Caco-2 (cell line): ENCODE measurements at places on chromosomes 1 and 21. TPM values are rescaled to one million over a fixed set of nuclear protein-coding genes. Genes with fewer than 3 reads are reported as not detected.

Gene ZNF593OS
- 0.45 TPM in 1 of 2 replicates, not detected in the other for total RNA-seq

Gene FAM72B
- total RNA-seq = 0.27 and 0.67 TPM in 2 replicates

Gene CD53
- not detected in 2 replicates for total RNA-seq

Gene RGS18
- not detected in 2 replicates for total RNA-seq

Gene ITGB2
- 0.48 and 1.1 TPM in 2 replicates for total RNA-seq

Gene PACC1
- total RNA-seq = 15.6 and 15.7 TPM in 2 replicates

Gene KCNN3
- 0.05 TPM in 1 of 2 replicates, not detected in the other for total RNA-seq

GRCh38 chr1:79193211-79194079, 186.9 kb upstream of the ADGRL4 start:
- DNase-seq = no peak

DNA sequence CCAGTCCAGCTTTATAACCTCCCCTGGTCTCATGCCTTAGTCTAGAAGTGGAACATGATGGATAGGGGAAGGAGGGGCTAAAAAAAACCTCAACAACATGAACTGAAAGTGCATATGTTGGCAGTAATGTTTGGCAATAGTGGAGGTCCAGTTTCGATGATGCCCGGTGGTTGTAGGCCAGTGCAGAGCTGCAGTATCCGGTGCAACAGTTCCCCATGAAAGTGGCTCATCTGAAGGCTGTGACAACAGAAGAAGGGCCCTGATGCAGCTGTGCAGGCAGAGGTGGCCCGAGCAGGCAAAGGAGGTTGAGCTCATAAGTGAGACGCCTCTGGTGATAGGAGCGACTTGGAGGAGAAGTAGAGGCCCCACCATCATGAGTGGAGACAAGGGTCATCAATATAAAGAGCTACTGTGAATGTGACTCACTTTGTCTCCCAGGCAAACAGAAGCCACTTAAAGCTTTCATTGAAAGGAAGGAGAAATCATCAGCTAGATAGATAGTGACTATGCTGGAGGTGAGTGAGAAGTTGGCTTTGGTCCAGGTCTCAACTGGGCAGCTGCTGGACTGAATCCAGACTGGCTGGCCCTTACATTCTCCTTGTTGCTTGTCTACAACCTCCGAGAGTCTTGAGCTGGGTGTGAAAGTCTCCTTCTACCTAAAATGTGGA, 10.2 kb upstream of the CREG1 start:
- DNase-seq = no peak

DNA sequence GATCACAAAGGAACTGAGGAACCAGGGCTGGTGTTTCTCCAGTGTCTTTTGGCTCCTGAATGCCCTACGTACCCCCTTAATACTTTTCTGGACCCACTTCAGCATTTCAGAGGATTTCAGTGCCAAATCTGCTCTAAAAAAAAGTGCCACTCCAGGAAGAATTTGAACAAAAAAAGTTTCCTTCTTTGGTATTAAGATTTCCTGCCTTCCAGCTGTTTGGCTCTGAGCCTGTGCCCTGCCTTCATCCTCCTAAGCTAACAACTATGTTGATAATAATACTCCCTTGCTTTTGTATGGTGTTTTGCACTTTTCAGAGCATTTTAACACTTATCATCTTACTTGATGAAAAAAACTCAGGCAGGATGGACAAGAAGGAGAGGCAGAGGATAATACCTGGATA, 11.0 kb upstream of the RIMS3 start:
- DNase-seq = no peak

GRCh38 chr1:203769505-203770343, 4.7 kb downstream of the LAX1 start:
- peak; percentile 28 for DNase-seq

GRCh38 chr1:43868741-43869067, 64.9 kb upstream of the ARTN start:
- no peak for DNase-seq

- no peak for DNase-seq
Observed at GRCh38 chr1:94084085-94084484, 36.9 kb downstream of the ABCA4 start.

DNA sequence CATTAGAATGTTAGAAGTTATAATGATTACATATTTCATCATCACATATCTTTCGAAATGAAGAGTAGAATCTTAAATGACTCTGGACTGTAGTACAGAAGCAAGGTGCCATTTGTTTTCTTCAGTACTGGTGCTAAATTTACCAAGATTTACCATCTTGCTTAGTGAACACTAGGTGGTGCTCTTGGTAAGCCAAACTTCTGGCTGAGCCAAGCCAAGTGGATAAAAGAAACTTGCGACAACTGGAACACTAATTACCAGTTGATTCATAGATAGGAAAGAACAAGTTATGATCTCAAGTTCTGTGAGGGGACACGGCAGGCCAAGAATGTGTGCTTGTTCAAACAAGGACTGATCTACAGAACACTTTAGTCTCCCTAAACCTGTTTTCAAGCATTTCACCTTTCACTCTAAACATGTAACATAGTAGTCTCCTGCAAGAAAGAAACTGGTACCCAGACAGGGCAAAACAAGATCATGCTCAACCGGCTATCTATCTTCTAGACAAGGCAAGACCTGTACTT, 19.8 kb downstream of the SPRTN start:
- DNase-seq = no peak

DNA sequence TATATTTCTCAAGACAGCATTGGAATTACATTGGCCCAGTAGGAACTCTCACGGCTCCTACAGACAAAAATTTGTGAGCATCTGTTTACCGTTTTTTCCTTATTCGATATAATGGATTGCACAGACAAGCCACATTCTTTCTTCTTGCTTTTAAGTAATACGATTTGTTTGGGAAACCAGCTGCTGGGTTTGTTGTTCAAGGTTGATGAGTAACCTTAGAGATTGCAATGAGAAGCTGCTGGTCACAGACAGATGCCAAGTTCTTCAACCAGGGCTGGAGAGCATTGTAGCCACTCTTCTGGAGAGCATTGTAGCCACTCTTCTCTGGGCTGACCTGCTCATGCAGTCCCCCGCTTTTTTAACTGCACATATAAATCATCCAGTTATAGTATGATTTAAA, 1.4 kb upstream of the MIA3 start:
- no peak for DNase-seq

DNA sequence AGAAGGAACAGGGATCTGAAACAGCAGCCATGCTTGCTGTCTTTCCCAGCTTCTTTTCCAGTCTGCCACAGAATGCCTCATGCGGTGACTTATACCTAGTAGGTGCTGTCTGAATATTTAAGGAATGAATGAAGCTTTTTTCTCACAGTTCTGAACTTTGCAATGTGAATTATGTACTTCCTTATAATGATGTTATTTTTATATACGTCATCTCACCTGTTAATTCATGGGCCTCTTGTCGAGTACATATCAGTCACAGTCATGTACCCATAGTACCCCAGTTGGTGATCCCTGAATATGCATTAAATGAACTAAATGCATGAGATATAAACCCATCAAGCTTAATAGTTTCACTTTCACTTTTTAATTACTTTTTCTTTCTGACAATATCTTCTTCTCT, 132.7 kb downstream of the NTNG1 start:
- no peak for DNase-seq

DNA sequence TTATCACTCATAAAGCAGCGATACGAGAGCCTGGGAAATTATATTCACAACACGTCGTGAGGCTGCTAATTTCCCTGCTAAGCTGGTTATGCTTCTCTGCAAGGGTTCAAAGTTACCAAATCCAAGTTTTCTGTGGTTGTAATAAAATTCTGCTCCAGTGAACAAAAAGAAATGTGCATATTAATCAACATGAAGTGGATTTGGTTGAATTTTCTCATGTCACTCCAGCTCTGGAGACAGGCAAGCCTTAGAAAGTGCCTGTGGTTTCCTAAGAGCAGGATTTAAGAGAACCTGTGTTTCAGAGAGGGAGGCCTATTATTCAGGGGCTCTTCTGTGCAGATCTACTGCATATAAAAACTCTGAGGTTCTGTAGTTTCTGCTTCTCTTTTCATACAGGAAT, 87.5 kb downstream of the WLS start:
- DNase-seq = no peak

DNA sequence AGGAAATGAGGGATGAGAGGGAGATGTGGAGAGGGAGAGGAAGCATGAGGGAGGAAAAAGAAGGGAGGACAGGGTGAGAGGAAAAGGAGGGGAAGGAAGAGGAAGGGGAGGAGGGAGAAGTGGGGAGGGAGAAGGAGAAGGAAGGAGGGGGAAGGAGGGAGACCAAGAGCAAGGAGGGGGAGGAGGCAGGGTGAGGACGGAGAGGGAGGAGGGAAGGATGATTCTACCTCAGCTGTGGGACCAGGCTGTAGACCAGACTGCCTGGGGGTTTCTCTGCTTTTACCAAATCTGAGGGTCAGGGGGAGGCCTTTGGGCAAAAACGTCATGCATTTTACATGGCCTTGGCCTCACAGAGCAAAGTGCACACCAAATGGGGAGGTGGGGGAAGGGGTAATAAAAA, 94.5 kb downstream of the KCND3 start:
- no peak for DNase-seq

GRCh38 chr1:160376525-160377131, 9.8 kb downstream of the NHLH1 start:
- peak; percentile 62 for DNase-seq

DNA sequence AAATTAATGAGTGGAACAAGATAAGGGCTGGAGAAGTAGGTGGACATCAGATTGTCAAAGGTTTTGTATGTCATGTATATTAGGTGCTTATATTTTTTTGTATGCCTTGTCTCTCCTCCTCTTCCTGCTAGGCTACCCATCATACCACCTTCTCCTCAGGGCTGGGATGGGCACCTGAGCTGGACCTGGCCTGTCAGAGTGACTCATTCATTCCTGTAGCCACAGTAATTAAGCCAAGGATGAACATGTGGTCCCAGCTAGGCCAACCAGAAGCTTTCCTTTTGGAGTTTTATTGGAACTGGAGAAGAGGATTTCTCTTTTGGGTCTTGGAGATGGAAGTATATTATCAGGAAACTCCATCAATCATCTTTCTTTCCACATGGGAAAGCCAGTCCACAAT, 21.2 kb downstream of the PTGS2 start:
- DNase-seq = no peak

GRCh38 chr1:24345334-24345733, 26.2 kb downstream of the GRHL3 start:
- no peak for DNase-seq
